ENCODE measurements at places on chromosomes 3 and 15.

GRCh38 chr3:193574488-193575070, 18.4 kb upstream of the OPA1 start:
- DNase-seq, result no peak

- DNase-seq, result peak; percentile 44
These were observed 161.1 kb upstream of the TBL1XR1 start for GRCh38 chr3:177358091-177358976.

DNA sequence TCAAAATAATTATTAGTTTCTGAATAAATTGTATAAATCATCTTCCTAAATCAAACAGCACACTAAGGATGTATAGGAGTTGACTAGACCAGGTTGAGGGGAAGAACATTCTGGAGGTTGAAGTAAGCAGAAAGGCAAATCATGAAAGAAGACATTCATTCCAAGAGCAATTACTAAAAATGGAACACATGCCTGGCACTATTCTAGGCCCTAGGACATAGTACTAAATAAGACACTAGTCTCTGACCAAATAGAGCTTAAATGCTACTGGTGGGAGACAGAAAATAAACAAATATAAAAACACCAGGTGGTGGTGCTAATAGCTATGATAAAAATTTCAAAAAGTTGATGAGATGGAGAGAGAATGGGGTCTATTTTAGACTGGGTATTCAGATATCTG, 190.1 kb downstream of the TBC1D5 start:
- DNase-seq, result no peak

DNA sequence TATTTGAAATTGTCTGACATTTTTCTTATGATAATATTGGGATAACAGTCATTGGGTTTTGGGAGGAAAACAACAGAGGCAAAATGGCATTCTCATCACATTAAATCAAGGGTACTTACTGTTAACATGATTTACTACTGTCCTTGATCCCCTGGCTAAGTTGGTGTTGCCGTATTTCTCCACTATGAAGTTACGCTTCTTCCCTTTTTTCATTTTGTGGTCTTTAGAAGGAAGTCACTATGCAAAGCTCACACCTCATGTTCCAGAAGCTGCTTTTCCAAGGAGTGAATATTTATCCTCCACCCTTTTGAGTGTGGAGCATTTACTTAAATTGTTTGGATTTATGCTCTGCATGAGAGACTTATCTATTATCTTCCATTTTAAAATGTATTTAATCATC, 63.7 kb downstream of the ALCAM start:
- no peak for DNase-seq

DNA sequence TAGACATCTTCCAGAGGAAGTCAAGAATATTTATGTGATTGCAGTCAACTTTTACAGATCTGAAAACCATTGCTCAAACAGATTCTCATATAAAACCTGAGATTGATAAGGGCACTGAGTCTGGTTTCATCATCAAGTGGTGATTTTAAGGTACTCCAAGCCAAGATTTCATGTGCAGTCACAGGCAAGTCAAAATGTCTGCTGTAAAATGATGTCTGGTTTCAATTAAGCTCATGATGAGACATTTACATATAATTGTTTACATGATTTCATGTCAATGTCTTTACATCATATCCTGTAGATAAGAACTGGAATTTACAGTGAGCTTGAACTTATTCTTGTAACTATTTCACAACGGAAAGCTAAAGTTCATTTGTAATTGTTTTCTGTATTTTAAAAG, 1215.5 kb downstream of the ROBO2 start:
- no peak for DNase-seq

- no peak for DNase-seq
These were observed 51.6 kb upstream of the LCTL start for GRCh38 chr15:66617137-66618090.

GRCh38 chr3:161093895-161094294, 11.3 kb downstream of the B3GALNT1 start:
- DNase-seq, result no peak

DNA sequence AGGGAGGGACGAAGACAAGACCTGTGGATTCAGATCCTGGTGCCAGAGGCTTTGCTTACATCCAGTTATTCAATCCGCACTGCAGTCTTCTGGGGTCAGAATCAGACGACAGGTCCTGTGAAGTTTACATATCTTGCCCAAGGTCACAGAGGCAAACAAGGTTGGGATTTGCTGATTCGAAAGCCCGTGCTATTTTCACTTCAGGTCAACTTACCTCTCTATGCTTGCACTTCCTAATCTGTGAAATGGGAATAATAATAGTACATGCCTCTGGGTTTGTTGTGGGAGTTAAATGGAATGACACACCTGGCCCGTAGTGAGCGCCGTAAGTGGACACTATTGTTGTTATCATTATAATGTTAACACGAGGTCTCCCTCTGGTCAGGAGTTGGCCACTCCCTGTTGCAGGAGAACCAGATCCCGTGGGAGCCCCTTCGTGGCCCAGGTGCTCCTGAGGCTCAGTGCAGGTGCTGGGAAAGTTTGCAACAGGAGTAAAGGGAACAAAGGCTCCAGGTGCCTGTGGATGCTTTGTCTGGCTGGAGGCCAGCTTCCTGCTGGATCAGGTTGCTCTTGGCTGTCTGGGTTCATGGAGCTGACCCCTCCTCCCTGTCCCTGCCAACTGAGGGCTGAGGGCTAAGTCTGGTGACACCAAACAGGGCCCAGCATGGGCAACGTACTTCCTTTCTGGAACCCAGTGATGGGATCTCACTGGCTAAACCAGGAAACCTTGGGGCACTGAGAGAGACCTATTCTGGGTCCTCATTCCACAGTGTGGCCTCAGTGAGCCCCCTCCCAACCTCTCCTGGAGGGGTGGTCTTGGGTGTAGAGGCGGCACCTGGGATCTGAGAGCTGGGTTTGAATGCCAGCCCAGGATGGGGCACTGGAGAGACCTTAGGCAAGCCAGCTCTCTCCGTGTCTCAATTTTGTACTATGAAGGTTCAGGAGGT, 40.1 kb upstream of the SEMA4B start:
- DNase-seq, result no peak

- DNase-seq, result no peak
These were observed 126.5 kb downstream of the CMSS1 start for GRCh38 chr3:99943931-99944761.

- no peak for DNase-seq
These were observed 12.2 kb downstream of the LRRK1 start for GRCh38 chr15:100931143-100931890.

DNA sequence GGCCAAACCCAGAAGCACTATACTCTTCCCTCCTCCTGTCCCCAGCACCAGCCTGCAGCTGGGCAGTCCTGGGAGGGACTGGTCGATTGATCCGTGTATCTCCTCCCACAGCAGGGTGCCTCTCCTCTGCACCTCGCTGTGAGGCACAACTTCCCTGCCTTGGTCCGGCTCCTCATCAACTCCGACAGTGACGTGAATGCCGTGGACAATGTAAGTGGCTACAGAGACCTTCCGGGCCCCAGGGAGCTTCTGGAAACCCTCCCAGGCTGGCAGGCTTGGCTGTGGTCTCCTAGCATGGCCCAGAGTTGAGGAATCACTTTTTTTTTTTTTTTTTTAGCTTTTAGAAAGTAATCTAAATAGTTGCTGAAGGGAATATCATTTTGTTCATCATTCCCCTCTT, 30.7 kb downstream of the ANKDD1A start:
- DNase-seq, result no peak

DNA sequence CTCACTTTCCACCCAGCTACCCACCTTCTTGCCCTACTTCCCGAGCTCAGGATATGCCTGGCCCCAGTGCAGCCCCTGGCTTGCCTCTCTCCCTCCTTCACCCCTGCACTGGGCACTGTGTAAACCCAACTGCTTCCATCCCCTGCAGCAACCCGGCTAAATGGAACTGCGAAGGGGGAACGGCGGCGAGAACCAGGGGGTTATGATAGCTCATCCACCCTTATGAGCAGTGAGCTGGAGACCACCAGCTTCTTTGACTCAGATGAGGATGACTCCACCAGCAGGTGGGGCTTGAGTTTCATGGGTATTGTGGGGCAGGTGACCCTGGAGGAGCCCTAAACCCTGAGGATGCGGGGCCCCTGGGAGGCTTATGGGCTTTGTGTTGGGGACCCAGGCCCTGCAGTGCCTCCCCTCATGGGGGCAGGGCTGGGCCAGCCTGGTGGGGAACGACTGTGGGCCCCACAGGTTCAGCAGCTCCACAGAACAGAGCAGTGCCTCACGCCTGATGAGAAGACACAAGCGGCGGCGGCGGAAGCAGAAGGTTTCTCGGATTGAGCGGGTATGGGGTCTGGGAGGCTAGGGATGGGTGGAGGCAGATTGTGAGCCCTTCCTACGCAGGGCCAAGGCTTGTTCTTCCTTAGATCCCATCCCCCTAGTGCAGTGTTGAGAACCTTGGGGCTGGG, 9.6 kb downstream of the DVL3 start:
- no peak for DNase-seq

DNA sequence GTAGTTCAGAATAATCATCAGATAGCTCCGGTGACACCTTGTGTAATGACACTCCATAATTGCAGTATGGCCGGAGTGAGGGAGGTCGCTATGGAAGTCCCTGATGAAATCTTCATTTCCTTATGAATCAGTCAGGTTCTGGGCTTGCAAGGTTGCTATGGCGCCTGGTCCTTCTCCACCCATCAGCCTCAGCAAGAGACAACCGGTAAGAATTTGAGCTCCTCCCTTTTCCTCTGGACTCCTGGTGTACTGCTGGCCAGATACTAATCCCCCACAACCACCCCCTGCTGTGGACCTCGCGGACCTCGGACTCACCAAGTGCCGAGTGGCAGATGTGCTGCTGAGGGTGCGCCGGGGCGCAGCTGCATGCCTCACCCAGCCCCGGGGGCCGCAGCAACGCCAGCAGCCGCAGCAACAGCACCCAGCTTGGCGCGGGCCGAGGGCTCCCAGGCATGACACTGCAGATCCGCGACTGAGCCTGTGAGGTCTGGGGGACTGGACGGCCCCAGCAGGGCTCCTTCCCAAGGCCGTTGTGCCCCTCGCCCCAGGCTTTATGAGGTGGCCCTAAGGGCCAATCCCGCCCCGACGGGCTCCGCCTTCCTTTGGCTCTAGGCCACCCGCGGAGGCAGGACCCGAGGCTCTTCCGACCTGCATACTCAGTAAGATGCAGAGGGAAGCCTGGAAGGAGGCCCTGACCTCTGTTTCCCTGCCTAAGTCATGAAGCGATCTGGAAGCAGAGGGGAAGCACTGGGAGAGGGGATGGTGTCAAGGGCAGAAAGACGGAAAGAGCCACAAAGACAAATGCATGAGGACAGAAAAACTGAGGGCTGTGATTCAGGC, at the start of gene TIMP4:
Gene TIMP4 (minus strand): TSS at position 526 of the 840 bp plus-strand sequence. CDS start 72 bp downstream, at position 454.
- no peak for DNase-seq

GRCh38 chr15:35023804-35024203, 35.7 kb upstream of the ZNF770 start:
- no peak for DNase-seq

- peak; percentile 22 for DNase-seq
These were observed 17.5 kb upstream of the GASK1A start for GRCh38 chr3:42961633-42962032.

DNA sequence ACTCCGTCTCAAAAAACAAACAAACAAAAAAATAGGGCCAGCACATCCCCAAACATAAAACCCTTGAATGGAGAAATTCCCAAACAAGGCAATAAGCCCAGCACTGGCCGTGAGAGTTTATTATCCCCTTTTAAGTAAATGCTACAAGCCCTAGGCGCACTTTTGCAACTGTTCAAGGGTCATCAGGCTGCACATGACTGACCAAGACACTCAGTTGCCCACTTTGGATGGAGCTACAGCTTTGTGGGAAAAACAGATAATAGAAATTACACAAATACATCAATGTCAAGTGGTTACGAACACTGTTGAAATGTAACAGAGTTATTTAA, 33.7 kb upstream of the ZNF445 start:
- DNase-seq, result peak; percentile 18

Data from activated T-cell treated with anti-CD3 and anti-CD28 coated beads, Interleukin-2, amount 50 U/mL, for 48 hours (primary cell).